DMS 273 treated with DMSO at 0.1 percent for 48 hours (cell line): ENCODE measurements at places on chromosomes 7 and 10.

GRCh38 chr7:122970740-122971725 lies 24.5 kb downstream of the TAS2R16 start:
- no peak for DNase-seq

GRCh38 chr7:37112876-37113275 lies 335.8 kb downstream of the ELMO1 start:
- no peak for DNase-seq

- no peak for DNase-seq
Measured at GRCh38 chr10:72851509-72851908, 42.0 kb upstream of the OIT3 start.

GRCh38 chr10:96606216-96606615 lies 19.4 kb upstream of the TM9SF3 start:
- no peak for DNase-seq

GRCh38 chr10:32190890-32191491 lies 134.8 kb upstream of the KIF5B start:
- no peak for DNase-seq

DNA sequence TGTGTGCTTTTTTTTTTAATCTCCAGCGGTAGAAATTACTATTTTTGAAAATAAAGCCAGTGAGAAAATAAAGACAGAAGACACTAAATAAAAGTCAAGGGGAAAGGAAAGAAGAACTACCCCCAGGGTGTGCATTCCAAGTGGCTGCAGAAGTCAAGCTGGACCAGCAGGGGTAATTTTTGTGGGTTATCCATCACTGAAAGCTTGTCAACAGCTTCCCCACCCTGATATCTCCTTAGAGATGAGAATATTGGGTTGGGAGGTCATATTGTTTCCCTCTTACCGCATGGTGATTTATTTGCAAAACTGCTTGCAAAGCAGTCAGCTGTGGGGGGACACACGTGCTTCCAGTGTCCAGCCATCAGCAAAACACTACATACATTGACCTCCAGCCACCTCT lies 46.4 kb downstream of the FAM107B start:
- DNase-seq: no peak

DNA sequence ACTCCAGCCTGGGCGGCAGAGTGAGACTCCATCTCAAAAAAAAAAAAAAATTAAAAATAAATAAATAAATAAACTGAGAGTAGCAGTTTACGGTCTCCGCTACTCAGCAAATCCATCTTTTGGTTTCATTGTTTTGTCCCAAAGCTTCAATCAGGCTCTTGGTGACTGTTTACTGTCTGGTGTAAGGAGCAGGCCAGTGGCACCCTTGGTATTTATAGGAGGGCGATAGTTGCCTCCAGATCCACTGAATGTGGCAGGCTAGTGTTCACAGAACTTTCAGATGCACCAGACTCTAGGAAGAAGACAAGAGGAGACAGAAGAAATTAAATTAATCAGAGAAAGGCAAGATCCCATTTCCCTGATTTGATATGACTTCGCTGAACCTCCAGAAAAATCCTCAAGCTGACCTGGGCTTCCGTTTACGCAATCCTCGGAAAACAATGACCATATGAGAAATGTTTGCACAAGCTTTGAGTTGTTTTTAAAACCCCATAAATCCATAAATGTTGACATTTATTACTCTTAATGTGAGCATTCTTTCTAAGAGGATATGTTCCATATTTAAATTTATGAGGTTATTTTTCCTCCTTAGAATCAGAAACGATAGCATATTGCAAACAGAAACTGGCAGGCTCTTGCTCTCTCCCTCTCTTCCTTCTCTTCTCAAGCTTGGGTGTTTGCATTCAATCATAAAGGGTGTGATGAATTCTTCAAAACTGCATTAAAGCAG lies 7.1 kb upstream of the MUC3A start:
- no peak for DNase-seq

GRCh38 chr10:131024259-131025131 lies 287.0 kb downstream of the TCERG1L start:
- DNase-seq: no peak

GRCh38 chr7:118324790-118325449 lies 100.4 kb downstream of the ANKRD7 start:
- DNase-seq: no peak

GRCh38 chr10:84269773-84270172 lies 24.9 kb downstream of the RGR start:
- no peak for DNase-seq

DNA sequence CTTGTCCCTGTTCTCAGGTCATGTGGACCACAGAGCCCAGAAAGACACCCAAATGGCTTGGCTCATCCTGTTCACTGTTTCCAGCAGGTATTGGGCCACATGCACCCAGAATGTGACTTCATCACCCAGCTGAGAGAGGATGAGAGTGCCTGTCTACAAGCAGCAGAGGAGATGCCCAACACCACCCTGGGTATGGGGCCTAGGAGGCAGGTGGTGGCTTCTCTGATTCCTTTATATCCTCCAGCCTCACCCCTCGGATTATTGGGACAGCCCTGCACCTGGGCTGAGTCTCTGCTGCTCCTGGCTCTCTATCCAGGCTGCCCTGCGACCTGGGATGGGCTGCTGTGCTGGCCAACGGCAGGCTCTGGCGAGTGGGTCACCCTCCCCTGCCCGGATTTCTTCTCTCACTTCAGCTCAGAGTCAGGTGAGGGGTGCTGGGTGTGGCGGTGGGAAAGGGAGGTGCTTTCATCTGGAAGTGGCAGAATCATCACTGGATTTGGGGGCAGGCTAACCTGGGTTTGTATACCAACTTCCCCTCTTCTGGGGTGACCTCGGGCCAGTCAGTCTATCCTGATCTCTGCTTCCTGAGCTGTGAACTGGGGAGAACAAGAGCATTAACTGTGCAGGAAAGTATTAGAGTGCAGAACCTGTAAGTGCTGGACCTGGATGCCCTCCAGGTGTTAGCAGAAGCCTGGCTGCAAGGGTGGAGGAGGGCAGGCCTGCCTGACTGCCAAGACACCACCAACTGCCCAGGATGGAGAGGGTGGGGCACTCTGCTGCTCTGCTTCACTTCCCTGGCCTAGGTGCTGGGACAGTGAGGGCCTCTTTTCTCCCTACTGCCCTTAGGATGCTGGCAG lies 5.2 kb downstream of the GHRHR start:
- no peak for DNase-seq

GRCh38 chr7:131683536-131684125 lies 127.2 kb upstream of the PODXL start:
- no peak for DNase-seq

- DNase-seq: no peak
Measured at GRCh38 chr7:88881136-88881535, 85.6 kb upstream of the TEX47 start.

GRCh38 chr10:101902820-101903145 lies 59.2 kb upstream of the KCNIP2 start:
- no peak for DNase-seq

GRCh38 chr7:8109196-8110022 lies 140.8 kb downstream of the GLCCI1 start:
- no peak for DNase-seq

- DNase-seq: no peak
Measured at GRCh38 chr10:106242301-106242700, 922.2 kb downstream of the SORCS1 start.

GRCh38 chr10:36066850-36067249 lies 424.8 kb upstream of the FZD8 start:
- DNase-seq: no peak

- DNase-seq: no peak
Measured at GRCh38 chr7:2802101-2802500, 42.0 kb downstream of the GNA12 start.

- no peak for DNase-seq
Measured at GRCh38 chr7:98703916-98704315, 86.8 kb downstream of the NPTX2 start.

DNA sequence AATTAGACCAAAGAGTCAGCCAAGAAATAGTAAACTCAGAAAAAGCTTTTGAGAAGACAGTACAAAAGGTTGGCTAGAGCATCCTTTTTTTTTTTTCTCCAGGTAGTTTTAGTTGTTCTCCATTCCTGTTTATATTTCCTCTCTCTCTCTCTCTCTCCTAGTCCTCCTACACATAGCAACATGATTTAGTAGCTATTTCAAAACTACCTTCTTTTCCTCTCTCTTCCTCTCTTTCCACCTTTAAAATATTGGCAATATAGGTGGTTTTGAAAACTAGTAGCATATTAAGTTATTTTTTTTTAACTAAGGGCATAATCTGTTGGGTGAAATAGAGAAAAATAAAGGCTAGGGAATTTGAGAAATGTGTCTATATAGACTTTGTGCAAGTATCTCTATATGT lies 5.0 kb downstream of the SKIDA1 start:
- no peak for DNase-seq

- DNase-seq: peak; percentile 37
Measured at GRCh38 chr7:84258628-84259027, 64.0 kb upstream of the SEMA3A start.

- peak; percentile 72 for DNase-seq
Measured at GRCh38 chr10:33005322-33006301, 47.6 kb upstream of the ITGB1 start.

GRCh38 chr7:137846827-137847567 lies at the start of gene DGKI:
Gene DGKI, minus strand, starts transcription at chr7:137846974.
- no peak for DNase-seq

- DNase-seq: no peak
Measured at GRCh38 chr7:43302211-43302711, 189.8 kb downstream of the HECW1 start.

DNA sequence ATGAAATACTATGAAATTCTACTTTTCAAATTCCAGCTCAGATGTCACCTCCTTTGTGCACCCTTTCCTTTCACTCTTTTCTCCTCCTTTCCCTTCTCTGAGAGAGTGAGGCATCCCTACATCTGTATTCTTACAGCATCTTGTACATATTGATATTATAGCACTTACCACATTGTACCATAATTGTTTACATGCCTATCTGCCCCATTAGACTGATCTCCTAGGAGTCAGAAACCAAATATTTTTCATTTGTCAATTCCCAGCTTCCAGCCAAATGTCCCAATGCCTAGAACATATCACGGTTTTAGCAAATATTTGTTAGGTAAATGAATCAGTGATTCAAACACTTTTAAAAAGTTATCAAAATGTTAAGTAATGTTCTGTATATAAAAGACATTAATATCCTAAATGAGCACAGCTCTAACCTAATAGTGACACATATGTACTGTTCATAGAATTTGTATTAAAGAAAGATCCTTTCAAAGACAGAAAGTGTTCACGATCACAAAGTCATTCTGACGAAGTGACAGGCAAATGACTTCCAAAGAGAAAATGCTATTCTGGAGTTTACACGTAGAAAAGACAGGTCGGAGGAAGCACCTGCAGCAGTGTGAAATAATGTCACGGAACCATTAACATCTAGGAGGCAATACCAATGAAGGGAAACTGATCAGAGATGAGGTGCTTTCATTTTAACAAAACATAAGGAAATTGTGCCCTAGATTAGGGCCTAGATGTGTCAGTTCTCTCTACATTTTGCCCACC lies 774.2 kb downstream of the MAGI2 start:
- DNase-seq: no peak

DNA sequence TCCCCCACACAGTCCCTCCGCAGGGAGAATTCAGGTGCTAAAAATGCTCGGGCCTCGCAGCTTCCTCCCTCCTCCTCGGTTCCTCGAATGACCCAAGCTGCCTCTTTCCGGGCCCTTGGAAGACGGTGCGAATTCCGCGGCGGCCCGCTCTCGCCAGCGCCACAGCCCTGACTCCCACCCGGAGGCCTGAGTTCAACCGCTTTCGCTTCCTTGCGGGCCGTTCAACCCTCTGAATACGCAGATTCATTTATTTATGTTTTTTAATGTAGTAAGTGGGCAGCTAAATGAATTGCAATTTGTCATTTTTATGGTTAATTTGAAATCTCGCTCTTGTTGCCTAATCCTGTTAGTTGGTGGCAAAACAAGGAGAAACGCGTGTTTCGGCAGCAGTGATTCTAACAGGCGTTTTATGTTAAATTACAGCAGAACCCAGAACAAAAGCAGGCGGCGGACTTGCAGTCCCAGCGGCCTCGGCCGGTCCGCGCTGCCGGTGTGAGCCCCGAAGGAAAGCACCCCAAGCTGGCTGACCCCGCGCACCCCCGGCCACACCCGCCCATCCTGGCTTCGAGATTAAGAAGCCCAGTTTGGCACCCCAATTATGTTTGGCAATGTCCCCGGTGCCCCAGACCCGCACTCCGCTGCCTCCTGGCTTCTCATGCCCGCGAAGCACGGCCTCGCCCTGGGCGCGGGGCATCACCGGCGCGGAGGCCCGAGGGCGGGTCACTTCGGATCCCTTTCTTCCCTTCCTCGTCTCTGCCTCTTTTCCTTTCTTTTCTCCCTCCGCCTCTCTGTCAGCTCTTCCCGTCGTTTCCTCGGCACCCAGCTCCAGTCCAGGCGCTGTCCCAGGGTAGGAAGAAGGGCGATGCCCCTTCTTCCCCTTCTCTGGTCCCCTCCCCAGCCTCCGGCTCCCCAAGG lies 75.9 kb downstream of the INSIG1 start:
- DNase-seq: no peak

GRCh38 chr10:124974131-124974530 lies 32.2 kb downstream of the ZRANB1 start:
- DNase-seq: no peak

DNA sequence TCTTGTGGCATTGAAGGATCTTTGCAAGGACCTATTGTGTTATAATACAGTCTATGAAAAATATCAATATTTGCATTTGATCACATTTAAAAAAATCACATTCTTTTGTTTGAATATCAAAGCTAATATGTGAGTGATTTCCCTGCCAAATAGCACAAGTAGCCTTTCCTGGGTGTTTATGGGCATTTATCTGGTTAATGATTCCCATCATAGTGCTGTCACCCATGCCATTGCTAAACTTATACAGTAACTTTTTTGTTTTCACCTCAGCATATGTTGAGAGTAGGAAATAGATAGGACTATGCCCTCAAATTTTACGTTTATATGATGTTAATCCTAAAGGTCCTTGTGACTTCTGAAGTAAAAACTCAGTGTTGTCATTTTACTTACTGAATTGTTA lies 136.9 kb downstream of the CFTR start:
- DNase-seq: no peak

GRCh38 chr10:6979371-6979770 lies 399.3 kb upstream of the PRKCQ start:
- no peak for DNase-seq

DNA sequence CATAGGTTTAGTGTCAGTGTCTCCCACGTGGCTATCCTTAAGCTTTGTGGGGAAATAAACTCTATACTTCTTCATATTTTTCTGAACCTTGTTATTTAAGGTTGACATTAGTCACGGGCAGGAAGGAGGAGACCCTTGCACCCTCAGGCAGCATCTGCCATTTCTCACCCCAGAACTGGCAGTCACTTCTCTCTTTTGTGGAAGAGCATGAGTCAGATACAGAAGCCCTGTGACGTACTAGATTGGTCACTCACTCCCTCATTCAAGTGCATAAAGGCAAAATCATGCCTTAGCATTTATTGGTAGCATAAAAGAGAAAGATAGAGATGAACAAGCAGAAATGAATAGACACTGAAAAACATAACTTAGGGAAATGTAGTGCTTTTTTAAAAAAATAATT lies 206.0 kb upstream of the MDFIC start:
- DNase-seq: no peak

- no peak for DNase-seq
Measured at GRCh38 chr7:82507976-82508677, 64.5 kb upstream of the CACNA2D1 start.
